Thyroid gland (tissue), 4 donors: ENCODE measurements at places on chromosomes 3 and 15.

DNA sequence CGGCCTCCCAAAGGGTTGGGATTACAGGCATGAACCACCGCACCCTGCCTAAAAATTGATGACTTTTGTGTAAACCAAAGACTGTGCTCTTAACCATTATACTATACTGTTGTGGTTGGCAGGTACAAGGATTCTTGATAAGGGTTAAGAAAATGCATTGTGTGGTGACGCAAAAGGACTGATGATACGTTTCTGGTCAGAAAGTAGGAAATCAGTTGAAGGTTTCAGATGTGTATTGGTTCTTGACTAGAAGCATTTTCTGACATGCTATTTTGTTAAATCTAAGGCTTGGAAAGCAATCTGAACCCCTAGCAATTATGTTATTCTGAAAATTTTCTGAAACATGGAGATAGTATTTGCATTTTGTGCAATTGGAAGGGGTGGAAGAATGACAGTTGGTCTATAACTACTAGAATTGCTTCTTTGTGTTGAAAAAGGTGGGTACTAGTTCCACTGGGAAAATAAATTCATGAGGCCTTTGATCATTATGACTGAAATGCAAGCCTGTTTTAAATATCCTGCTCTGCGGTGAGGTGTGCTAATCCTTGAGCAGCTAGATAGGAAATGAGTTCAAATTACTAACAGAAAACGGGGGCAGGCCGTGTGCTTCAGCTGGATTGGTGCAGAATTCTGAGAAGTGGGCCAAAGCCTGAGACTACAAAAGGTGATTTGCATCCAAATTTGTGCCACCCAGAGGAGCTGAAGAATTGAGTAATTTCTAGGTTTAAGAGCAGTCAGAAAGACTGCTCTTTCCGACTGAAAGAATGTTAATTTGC, 66.0 kb upstream of the LRRFIP2 start:
- no peak for DNase-seq

DNA sequence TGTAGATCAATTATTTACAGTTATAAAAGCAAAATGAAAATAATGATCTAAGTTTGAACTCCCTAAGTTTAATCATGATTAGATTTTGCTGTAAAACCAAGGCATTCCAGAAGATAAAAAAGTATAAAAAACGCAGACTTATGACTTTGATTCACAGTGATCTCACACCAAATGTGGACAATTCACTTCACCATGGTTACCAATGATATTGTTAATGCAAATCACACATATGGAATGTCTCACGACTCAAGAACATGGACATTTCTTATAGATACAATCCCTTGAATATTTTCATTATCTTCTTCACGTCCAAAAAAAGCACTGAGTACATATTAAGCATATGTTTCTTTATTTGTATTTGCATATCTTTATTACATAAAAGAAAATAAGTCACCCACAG, 1054.2 kb downstream of the NAALADL2 start:
- no peak for DNase-seq

GRCh38 chr15:69474846-69475455, 22.3 kb downstream of the RPLP1 start:
- no peak for DNase-seq

DNA sequence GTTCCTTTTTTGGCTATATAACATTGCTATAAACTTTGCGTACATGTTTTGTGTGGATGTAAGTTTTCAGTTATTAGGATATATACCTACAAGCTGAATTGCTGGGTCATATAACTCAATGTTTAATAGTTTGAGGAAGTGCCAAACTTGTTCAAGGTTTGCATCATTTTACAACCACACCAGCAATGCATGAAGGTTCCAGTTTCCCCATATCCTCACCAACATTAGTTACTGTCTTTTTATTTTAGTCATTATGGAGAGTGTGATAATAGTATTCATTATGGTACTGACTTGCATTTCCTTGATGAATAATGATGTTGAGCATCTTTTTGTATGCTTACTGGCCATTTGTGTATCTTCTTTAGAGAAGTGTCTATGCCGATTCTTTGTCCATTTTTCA, 112.3 kb downstream of the NR1I2 start:
- DNase-seq = no peak

DNA sequence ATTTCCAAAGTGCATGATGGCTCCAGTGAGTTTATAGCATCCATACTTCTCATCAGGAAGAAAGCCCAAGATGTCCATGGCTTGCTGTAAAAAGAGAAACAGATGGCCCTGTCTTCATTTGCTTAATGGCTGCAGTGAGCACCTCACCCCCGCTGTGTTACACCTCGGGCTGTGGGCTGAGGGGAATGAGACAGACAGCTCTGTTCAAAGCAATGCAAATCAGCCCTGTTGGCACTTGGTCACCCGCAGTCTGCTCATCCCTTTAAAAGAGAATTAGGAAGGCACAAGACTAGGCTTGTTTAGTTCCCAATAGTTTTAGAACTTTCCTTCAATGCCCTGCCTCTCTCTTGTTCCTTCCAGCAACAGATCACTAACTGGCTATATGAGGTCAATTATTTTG, 25.2 kb downstream of the MYH15 start:
- no peak for DNase-seq

- DNase-seq = peak; percentile 15
These were observed 516.1 kb downstream of the MECOM start for GRCh38 chr3:169147238-169148008.

DNA sequence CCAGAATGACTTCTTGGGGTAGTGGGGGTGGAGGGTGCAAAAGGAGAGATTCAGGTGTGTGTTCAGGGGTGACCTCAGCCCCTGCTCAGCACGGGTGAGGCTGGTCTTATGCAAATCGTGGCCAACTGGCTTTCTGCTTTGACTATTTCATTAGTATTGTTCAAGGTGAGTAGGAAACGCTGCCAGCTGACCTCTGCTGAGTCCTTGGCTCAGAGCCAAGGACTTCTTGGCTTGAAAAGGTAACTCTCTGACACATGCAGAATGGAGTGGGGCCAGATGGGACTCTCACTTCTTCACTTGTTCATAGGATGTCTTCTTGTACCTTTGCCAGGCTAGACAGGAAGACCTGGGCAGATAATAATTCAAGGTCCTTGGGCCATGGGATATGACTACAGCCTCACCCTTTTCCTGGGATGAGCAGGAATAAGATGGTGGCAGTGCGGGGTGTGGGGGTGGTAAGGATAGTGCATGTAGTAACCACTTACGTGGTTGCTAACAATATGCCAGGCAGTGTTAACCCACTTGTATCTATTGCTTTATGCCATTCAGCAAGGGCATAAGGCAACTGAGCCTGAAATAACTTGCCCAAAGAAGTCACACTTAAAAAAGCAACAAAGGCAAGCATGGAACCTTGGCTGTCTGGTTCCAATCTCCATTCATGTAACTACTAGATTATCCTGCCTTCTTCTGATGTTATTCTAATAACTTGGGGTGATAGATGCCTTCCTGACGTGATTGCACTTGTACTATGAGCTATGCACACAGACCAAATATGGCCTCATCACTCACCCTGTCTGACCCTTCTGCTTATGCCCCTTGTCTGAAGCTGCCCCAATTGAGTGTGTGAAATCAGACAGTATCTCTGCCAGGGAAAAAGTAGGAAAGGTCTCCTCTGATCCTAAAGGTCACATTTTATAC, 193.1 kb downstream of the NR1D2 start:
- peak; percentile 83 for DNase-seq
